ENCODE measurements at places on chromosomes 2 and 18.

DNA sequence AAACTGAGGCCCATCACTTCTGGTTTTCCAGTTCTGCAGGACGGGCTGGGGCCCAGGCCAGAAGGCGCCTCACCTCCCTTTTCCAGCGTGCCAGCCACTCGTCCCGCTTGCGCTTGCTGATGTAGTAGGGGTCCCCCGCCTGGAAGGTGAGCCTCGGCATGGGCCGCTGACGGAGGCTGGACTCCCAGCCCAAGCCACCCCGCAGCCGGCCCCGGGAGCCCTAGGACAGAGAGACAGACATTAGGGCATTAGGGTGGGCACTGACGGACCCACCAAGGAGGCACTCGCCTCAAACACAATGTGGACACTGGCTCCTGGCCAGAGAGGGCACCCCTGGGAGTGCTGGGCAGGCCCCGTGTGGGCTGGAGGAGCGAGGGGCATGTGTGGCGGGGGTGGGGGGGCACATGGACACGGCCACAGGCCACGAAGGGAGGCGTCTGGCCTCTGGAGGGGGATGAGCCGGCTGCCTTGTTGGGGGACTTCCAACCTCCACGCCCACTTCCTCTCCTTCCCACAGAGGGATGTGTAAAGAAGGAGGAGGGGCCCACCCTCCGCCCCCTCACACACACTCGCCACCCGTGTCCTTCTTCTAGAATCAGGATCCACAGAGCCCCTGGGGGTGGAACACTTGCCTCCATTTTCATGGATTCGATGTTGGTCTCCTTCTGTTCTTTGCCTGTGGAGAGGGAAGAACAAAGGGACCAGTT is 66.7 kb downstream of the DNMT3A start:
- DNase-seq = peak; percentile 41

DNA sequence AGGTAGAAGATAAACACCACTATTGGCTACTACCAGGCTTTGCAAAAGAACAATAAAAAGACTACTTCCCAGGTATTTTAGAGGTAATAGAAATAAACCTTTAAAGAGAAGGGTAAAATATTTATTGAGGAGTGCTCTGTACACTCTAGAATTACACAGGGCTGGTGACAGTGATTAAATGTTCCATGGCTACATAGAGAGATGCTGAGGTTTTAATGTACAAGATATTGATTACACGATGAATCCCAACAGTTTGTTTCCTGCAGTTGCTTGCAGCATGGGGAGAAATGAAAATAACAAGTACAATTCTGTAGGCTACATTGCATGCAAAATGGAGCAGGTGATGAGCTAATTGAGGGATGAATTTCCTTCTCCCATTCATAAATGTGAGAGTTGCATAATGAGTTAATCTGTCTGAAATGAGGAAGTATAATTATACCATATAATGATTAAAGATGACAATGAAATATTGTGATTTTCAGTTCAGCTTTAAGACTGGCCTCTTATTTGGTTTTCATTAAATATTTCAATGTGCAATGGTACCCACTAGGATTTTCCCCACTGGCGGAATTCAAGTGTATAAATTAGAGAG is 266.1 kb downstream of the SOCS6 start:
- no peak for DNase-seq

DNA sequence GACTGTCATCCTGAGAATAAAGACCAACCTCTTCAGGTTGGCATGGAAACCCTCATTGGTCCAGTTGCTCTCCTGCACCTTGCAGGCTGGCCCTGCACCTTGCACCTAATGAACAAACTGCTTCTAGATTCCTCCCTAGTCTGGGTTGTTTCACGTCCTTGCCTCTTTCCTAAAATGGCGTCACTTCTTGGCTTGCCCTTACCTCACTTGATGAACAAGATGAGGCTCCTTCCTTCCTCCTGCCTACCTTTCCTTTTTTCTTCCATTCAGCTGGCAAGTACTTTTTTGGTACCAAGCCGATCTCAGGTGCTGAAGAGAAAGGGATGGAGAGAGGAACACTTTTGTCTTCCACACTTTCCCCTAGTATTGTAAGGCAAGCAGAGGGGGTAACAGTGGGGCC is 74.5 kb downstream of the MYCN start:
- DNase-seq = no peak

DNA sequence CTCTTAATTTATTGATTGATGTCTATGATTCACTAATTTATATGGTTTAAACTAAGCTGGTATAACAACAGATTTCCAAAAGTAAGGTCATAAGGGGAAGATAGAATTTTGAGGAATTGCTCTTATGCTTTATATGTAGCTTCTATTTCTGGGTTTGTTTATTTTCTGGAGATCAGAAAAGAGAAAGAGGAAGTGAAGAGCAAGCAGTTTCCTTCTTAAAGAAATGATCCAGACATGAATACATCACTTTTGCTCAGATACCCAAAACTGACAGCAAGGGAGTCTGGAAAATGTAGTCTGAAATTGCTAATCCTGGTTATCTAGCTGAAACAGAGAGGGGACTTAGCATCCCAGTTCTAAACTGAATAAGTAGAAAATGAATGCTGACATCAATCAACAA is 912.5 kb upstream of the CRIM1 start:
- DNase-seq = no peak

DNA sequence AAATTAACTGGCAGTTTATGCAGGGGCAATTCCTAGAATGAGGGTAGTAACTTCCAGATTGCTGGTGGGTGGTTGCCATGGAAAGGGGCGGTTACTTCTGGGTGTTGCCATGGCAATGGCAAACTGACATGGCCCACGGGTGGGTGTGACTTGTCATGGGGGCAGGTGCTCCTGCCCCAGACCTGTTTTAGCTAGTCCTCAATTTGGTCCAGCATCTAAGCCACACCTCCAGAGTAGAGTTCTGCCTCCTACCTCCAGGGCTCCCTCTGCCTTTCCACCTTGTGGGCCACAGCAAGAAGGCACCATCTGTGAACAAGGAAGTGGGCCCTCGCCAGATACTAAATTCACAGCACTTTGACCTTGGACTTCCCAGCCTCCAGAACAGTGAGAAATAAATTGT is 148.7 kb downstream of the TFCP2L1 start:
- no peak for DNase-seq

- no peak for DNase-seq
Measured at GRCh38 chr2:219309278-219309677, at the start of gene PTPRN. Gene PTPRN, minus strand, starts transcription at chr2:219309401. Its CDS starts 69 bp downstream, at chr2:219309332.

GRCh38 chr2:127624756-127625571 is 21.0 kb upstream of the GPR17 start:
- no peak for DNase-seq

DNA sequence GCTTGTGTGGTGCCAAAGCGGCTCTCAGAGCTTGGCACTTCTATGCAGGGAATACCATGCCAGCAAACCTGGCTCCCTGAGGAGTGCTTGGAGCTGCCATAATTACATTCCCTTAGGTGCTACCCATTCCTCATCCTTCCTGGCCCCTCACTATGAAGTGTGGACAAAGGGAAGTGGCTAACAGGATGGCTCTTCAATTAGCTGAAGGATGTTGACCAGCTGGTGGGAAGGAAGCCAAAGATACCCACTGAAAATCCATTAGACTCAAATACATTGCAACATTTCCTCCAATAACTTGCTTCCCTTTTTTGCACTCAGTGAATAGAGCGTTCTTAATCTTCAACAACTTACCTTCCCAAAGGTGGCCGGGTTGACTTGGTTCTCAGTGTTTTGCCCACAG is 8.5 kb downstream of the RFX8 start:
- no peak for DNase-seq

- DNase-seq = no peak
Measured at GRCh38 chr2:62687636-62688035, 17.9 kb upstream of the EHBP1 start.

DNA sequence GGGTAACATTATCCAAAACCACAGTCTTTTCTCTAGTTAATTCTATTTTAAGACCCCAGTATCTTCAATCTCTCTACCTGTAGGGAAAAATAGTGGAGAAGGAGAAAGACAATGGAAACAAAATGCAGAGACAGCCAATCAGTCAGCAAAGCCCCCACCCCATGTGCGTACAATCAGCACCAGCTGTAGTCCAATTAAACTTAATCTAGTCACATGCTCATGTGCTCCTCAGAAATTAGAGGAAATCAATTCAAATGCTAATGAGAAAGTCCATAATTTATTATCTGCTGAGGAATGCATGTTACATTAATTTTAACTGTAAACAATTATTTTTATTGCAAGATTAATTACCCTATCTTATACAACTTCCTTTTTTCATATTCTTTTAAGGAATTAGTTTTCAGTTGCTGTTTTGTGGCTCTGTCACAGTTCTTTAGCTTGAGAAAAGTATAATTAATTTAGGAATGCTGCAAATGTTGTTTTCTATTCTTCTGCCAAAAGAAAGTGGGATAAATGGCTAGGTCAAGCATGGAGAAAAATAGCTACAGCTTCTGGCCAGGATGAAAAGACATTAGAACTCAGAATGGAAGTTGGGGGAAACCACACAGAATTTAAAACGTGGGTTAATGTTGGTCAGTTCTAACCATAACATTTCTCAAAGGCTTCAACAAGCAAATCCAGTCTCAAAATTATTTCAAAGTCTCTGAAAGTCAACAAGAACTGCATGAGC is 232.4 kb upstream of the HNRNPA3 start:
- DNase-seq = no peak

DNA sequence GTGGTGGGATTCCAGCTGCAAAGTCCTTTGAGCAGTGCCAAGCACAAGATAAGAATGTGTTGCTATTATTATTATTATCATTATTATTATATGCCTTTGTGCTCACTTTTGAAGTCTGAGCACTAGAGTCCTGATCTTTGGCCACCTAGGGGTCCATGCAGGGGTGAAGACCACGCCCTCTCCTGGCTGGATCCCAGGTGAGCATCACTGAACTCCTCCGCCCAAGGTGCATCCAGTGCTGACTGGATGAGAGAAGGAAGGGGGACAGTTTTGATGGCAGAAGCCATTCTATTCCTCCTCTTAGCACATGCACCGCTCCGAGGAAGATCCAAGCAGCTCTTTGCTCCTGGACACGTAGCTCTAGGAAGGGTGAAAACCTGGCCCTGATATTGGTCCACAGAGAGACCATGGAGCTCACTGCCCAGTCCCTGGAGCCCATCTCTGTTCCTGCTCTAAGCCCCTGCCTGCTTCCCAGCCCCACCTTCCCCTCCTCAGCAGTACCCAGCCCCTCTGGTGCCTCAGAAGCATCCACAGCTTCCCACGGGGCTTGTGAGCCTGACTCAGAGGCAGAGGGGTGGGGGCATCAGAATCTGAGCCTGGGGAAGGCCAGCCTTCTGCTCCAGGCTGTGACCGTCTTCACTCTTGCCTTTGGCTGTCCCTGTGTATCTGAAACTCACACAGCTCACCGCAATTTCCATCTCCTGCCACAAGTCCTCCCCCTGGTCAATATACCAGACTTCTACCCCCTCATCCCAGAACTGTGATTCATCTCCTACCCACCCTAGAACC is 45.4 kb downstream of the MCFD2 start:
- DNase-seq = no peak

- DNase-seq = no peak
Measured at GRCh38 chr2:176149939-176150583, 1.3 kb upstream of the HOXD4 start.

- DNase-seq = no peak
Measured at GRCh38 chr2:180003559-180003958, 3.5 kb downstream of the CWC22 start.

- no peak for DNase-seq
Measured at GRCh38 chr2:25895610-25896009, 17.3 kb upstream of the ASXL2 start.

- no peak for DNase-seq
Measured at GRCh38 chr2:44689516-44689915, 252.0 kb upstream of the SIX3 start.

GRCh38 chr18:22063672-22064071 is 105.7 kb upstream of the GATA6 start:
- no peak for DNase-seq

DNA sequence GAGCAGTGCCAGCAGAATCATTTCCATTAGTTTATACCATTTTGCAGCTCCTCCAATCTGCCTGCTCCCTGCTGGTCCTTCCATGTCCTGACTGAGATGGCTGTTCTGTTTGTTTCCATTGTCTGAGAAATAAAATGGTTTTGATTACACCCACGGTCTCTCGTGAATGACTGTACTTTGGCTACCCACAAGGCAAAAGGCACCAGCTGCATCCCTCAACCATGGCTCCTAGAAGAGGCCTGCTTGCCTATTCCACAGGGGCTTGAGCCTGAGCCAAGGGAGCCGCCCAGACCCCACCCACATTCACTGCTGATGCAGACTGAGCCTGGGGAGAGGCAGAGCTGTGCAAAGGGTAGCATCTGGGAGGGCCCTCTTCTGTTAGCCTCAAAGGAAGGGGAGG is 31.2 kb downstream of the MARCHF4 start:
- no peak for DNase-seq

DNA sequence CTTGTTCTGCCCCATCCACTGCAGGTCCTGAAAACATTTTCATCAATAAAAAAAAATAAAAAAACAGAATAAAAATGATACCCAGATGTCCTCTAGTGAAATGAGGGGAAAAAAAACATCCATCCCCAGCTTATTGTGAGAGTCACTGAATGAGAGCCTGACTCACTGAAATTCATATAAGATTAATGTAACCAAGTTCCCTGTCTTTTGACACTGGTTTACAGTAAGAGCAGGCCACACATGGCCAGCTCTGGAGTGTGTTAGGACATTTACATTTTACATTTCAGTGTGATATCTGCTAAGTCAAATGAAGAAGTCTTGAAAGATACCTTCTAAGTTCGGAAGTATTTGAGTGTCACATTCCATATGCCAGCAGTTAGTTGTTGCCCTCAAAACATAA is 21.1 kb upstream of the IL18R1 start:
- no peak for DNase-seq

- no peak for DNase-seq
Measured at GRCh38 chr2:10831400-10831985, 18.9 kb upstream of the PDIA6 start.

DNA sequence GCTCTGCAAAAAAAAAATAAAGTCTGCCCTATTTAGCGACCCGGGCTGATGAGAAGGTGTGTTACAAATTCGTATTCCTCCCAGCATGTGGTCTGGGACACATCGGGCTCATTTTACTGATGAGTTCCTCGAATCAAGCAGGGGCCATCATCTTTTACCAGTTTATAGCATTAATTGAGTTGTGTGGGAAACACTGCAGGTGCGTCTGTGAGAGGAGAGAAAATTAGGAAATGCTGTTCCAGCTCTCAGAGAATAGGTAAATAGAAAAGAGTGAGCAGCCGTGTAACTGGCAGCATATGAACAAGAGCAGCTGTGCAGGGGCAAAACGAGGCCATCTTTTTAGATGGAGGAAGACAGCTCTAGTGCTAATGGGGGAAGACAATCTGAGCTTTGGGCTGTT is 216.7 kb downstream of the SETBP1 start:
- no peak for DNase-seq

DNA sequence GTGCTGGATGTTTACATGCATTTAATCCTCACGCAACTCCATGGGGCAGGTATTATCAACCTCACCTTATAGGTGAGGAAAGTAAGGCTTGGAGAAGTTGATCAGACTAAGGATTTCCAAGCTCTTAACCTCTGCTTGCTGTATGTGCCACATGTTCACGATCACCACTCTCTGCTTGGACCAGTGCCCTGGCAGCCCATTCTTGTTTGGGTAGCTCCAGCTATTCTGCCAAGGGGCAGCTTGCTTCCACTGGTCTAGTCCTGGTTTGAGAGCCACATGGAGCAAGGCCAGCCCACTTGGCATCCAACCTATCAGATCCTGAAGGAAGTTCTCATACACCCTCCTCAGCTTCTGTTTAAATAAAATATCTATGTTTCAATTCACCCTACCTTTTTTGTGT is 14.3 kb downstream of the PLB1 start:
- DNase-seq = no peak

- no peak for DNase-seq
Measured at GRCh38 chr2:117057016-117057415, 757.5 kb upstream of the DDX18 start.

GRCh38 chr2:228545748-228546145 is 364.3 kb upstream of the SPHKAP start:
- DNase-seq = no peak

Measured in stimulated activated CD8-positive, alpha-beta memory T cell treated with anti-CD3 and anti-CD28 coated beads, Interleukin-7, amount 100 ng/mL, for 1 hour (primary cell).